ENCODE measurements at places on chromosomes 5 and 9.

GRCh38 chr5:102754767-102755431, at the start of gene PAM:
Gene PAM (plus strand): TSS chr5:102755305. CDS start chr5:102866196, 110,891 bp downstream.
- peak; percentile 62 for DNase-seq

DNA sequence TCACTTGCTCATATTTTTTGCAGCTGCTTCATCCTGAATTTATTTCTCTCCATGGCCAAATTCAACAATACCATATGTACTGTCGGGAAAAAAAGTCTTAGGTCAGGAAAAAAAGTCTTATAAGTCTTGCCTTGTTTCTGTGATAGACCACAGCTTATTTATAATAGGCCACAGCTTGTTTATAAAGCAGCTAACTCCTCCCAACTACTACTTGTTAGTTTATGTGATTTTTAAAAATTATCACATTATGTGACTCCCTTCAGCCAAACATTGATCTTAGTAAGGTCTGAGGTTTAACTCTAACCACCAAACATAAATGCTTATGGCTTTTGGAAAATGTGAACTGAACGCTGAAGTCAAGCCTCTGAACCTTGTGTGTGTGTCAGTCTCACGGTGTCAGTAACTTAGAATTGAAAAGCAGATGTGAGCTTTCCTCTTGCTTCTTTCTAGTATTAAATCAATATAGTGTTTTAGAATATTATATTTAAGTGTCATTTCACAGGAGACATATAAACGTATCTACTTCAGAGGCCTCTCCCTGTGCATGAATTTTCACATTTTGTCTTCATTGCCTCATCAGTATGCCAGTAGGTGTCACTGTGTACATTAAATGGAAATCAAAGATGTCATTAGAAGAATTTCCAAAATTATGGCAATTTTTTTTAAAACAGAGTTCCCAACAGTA, 51.3 kb downstream of the SNX24 start:
- peak; percentile 40 for DNase-seq

DNA sequence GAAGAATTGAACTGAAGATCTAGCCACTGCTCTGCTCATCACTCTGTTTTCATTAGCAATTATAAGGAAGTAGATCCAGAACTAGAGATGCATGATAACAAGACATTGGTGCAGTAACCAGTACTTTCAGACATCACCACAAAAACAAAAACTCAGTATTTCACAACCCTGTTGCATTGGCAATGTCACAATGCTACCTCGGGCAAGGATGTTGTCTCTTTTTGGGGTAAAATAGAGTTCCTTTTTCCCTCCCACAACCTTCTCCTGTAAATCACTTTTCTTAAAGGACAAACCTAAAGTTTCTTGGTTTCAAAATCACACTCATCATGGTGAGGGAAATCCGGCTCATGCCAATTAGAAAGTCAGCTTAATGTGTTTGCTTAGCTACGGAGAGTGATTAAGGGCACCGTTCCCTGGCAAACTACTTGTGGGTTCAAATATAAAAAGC, 420.1 kb upstream of the MEF2C start:
- no peak for DNase-seq

DNA sequence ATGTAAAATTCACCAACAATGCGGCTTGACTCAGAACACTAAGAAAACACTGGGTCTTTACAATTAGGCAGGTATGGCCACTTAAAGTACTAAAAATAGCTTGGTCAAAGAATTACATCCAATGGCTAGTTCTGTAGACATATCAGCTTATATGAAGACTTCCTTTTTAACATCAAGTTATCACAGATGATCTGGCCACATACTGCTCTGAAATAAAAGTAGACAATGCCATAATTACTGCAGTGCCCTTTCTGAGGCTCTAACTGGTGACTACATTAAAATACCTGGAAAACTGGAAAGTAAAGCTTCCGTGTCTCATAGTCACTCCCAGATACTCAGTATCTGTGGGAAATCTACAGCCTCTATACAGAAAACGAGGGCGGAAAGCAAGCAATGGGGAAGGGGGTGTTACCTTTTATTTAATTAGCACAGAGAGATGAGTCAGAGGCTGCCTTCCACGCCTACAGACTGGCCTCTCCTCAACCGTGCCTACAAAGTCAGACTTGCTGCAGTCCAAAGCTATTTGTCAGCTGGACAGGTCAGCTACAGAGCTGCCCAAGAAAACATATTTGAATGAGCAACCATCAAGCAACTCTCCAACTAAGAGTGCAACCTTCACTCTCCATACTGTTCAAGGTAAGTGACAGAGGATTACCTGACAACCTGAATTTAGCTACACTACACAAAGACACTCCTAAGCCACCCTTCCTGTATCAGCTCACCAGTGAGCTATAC, 8.7 kb downstream of the SERINC5 start:
- DNase-seq = peak; percentile 93

DNA sequence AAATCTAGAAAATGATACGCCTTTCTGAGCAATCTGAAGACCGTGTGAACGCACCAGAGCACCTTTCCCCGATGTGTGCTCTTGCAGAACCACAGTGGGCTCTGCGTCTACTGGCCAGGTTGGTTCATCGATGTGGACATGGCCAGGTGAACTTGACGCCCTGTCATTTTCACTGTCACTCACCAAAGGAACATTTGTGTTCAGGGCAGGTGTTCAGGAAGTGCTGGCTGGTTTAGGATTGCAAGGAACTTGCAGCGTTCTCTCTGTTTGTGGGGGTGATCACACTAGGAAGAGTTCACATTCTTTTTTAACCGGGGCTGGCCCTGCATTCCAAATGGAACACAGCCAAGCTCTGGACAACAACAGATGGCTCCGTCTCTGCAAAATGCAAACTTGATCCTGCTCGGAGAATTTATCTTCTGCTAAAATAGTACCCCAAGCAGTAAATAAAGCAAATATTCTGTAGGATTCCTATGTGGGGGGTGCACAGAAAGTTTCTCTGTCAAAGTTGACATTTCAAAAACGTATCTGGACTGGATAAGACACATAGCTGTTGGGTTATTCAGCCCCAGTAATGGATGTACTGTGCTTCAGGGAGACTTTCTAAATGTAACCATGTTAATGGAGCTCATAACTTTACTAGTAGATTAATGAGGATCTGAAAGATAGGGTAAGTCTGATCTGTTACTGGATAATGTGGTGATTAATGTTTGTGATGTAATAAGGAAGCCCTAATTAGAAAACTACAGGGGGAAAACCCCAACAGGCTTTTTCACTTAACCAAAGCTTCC, 45.7 kb upstream of the FANCC start:
- no peak for DNase-seq

- DNase-seq = no peak
Observed at GRCh38 chr5:178416919-178417318, 173.3 kb downstream of the COL23A1 start.

DNA sequence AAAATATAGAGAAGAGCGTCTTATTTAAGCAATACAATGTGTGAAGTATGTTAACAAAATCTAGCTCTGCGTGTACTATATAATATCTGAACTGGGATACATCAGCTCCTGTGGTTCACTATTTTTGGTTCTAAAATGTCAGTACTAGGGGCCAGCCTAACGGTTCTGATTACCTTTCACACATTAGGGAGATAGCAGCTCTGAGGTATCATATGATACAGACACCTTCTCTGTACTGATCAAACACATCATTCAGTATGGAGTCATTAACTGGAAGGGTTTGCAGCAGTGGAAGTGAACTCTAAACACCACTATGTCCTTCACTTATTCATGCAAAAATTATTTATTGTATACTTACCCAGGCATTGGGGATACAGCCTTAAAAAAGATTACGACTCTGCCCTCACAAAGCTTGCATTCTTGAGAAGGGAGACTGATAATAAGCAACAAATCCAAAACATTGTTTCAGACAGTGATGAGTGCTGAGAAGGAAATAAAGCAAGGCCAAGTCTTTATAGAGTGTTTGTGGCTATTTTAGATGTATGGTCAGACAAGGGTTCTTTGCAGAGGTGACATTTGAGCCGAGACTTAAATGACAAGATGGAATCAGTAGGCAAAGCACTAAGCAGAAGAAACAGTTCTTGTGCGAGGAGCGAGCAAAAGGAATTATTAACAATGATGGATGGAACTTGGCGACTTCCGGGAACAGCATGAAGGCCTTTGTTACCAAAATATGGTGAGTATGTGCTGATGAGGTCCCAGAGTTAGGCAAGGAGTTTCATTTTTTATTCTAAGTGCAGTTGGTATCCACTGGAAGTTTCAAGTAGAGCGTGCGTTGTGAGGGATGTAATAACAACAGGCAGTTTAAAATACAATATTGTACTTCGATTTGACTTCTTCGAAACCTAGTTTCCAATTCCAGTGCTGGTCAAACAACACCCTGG, 1.8 kb upstream of the LNPEP start:
- peak; percentile 48 for DNase-seq

- DNase-seq = no peak
Observed at GRCh38 chr5:38023799-38024198, 184.0 kb upstream of the GDNF start.

DNA sequence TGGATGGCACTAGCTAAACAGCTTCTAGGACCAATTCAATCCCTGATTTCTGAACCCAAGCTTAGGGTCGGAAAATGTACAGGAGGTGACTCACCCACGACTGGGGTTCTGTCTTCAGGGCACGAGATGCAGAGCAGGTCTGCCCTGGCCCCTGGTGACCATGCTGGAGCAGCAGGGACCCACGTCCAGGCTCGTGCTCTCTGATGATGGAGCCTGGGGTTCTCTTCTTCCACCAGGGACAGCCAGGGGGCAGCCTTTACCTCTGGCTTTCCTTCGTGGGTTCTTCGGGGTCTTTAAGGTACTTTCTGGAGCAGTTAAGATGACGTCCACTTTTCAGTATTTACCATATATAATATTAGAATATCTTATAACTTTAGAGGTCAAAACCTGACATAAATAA, 2.1 kb downstream of the CFAP77 start:
- DNase-seq = peak; percentile 18

DNA sequence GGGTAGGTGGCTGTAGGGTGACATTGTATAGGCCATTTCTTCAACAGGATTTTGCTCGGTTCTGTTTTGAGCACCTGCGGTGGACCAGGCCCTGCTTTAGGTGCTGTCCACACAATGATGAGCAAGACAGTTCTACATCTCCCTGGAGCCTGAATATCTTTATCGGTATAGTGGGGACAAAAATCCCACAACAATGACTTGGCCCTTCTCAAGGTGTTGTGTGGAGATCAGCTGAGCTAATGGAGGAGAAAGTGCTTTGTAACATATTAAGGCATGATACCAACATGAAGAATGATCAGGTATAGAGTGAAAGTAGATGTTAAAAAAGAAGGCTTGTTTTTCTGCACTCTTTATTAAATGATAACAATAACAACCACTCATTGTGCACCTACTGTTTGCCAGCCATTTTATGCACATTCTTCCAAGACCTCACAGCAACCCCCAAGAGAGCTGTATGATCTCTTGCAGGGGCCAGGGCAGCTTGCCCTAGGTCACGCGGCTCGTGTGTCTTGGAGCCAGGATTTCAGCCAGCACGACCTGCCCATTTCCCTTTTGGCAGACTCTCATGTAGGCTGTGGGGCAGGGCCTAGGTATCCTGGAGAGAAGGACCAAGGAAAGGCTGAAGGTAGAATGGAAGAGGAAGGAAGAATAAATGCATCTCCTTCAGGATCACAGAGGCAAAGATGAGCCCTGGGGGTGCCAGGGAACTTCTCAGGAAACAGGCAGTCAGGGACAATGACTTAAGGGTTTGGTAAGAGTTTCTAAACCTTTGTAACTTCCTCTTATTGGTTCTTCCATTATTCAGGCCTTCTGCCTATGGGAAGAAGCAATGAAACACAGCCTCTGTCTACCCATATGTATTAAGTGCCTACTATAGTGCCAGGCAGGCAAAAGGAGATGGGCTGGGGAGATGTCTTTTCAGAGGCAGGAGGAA, 50.0 kb upstream of the PPARGC1B start:
- DNase-seq = no peak

DNA sequence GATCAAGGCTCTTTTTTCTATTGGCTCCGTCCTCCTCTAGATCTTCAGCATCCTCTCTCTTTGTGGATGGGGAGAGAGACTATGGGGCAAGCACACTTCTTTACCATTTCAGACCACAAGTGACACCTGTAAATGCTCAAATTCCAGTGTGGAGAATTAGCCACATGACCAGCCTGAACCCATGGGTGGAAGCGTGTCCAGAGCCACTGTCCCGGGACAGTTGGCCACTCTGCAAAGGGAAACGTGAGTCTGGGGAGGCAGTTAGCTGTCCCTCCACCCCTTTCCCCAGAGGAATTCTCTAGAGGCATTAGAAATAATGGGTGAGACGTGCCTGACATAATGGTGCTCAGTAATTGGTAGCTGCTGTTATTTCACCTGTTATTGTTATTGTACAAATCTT, 40.9 kb downstream of the AMBP start:
- DNase-seq = no peak

GRCh38 chr5:119397518-119398380, 41.9 kb downstream of the TNFAIP8 start:
- DNase-seq = peak; percentile 83

DNA sequence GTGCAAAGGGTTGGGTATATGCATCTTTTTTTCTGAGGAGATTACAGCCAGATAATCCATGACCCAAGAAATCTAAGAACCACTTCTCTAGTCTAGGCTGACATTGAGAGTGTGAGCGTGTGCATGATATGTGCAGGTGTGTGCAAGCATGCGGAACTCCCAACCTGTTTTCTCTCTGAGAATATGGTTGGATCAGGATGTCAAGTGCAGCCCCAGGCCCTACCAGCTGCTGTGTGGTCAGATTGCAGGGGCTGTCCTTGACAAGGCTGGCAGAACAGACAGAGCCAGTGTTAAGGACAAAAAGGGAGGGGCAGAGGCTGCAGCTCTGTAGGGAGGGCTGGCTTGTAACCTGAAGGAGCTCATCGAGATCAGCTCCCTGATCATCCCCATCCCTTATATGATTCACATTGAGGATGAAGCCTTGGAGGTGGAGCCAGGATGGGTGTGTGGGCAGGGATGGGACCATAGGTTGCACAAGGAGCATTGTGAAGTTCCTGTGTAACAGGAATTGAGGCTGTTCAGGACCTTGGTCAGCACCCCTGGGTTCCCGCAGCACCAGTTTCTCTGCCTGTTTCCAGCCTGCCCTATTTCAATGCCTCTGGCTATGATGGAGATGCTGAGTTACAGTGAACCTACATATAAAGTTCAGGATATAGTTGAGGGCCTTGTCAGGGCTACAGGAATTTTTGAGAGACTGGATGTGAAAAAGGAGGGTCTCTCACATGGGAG, 52.6 kb upstream of the ARAP3 start:
- peak; percentile 56 for DNase-seq

DNA sequence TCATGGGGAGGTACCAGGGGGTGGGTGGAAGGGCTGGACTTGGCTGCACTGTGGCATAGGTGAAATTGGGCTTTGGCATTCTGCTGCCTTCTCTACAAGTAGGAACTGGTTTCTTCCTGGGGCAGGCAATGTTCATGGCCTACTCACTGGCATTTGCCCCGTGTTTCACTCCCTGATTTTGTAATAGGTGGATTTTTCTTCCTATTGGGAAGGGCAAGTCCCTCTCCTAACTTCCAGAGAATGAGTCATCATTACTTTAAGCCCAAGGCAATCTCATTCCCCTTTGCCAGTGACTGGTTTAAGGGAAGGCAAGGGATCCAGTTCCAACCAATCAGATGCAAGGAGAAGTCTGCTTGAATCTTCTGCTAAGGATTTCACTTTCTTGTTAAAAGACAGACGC, 67.9 kb upstream of the ANKRD55 start:
- peak; percentile 50 for DNase-seq

GRCh38 chr5:174307031-174307408, 261.5 kb downstream of the NSG2 start:
- no peak for DNase-seq

All from fibroblast of mammary gland (primary cell).